Progenitor cell of endocrine pancreas (in vitro differentiated cells): ENCODE measurements at places on chromosomes 11 and 22. TPM values are rescaled to one million over a fixed set of nuclear protein-coding genes. Genes with fewer than 3 reads are reported as not detected.

The C11orf87 gene
- 1.4 and 2.0 TPM in 2 replicates for total RNA-seq

The ABTB2 gene
- total RNA-seq = 16.0 and 19.5 TPM in 2 replicates

The CALCB gene
- total RNA-seq = not detected in 2 replicates

The DLG2 gene
- 1.5 and 2.4 TPM in 2 replicates for total RNA-seq

The SLN gene
- 0.67 TPM in 1 of 2 replicates, not detected in the other for total RNA-seq

The DBX1 gene
- total RNA-seq = not detected in 2 replicates

The OR6T1 gene
- not detected in 2 replicates for total RNA-seq

The TBX10 gene
- not detected in 2 replicates for total RNA-seq

The CDCA5 gene
- 25.1 and 25.9 TPM in 2 replicates for total RNA-seq

The CHRNA10 gene
- 2.8 and 3.3 TPM in 2 replicates for total RNA-seq

The GLYATL1 gene
- total RNA-seq = 23.6 and 25.3 TPM in 2 replicates

The SAA4 gene
- total RNA-seq = not detected in 2 replicates

The YDJC gene
- 19.0 and 21.4 TPM in 2 replicates for total RNA-seq

The TMEM258 gene
- 175 and 185 TPM in 2 replicates for total RNA-seq

The XNDC1N gene
- total RNA-seq = 12.3 and 13.9 TPM in 2 replicates

The LRRC10B gene
- total RNA-seq = 1.2 and 2.0 TPM in 2 replicates

The TPBGL gene
- total RNA-seq = 0.11 TPM in 1 of 2 replicates, not detected in the other

The SEC14L6 gene
- 3.7 and 4.8 TPM in 2 replicates for total RNA-seq

The SMC1B gene
- not detected in 2 replicates for total RNA-seq

The GNG3 gene
- total RNA-seq = 1.8 and 2.0 TPM in 2 replicates

The TECTA gene
- 2.0 and 2.3 TPM in 2 replicates for total RNA-seq

The PKDREJ gene
- total RNA-seq = 0.04 TPM in 1 of 2 replicates, not detected in the other

The PAX6 gene
- total RNA-seq = 7.5 and 7.6 TPM in 2 replicates

The TREH gene
- not detected in 2 replicates for total RNA-seq

The OR52N1 gene
- total RNA-seq = not detected in 2 replicates

The MAP6 gene
- 5.4 and 6.0 TPM in 2 replicates for total RNA-seq

The MRGPRX3 gene
- total RNA-seq = not detected in 2 replicates

The EI24 gene
- 68.0 and 74.0 TPM in 2 replicates for total RNA-seq

The MS4A3 gene
- total RNA-seq = not detected in 2 replicates

The OR4A47 gene
- not detected in 2 replicates for total RNA-seq

The CYP2D6 gene
- total RNA-seq = 8.0 and 10.3 TPM in 2 replicates

The SLC36A4 gene
- 36.4 and 38.5 TPM in 2 replicates for total RNA-seq

The GTSE1 gene
- 24.2 and 25.1 TPM in 2 replicates for total RNA-seq

The KIRREL3 gene
- 0.26 and 0.29 TPM in 2 replicates for total RNA-seq

The UPK3A gene
- 0.57 and 1.9 TPM in 2 replicates for total RNA-seq

The APOL5 gene
- not detected in 2 replicates for total RNA-seq

The HORMAD2 gene
- total RNA-seq = not detected in 2 replicates

The GSTT2B gene
- total RNA-seq = 4.8 and 5.4 TPM in 2 replicates
